Liver (tissue), 10 donors: ENCODE measurements at places on chromosomes 13 and 19. TPM values are rescaled to one million over a fixed set of nuclear protein-coding genes. Genes with fewer than 3 reads are reported as not detected.

The RASGRP4 gene
- 2.4 TPM for total RNA-seq

The CRLF1 gene
- total RNA-seq: not detected

The TMEM221 gene
- 0.08 TPM for total RNA-seq

The ZNF541 gene
- 0.05 TPM for total RNA-seq

The ZNF160 gene
- 30.1 TPM for total RNA-seq

The GPR12 gene
- not detected for total RNA-seq

The FUT1 gene
- total RNA-seq: 1.3 TPM

DNA sequence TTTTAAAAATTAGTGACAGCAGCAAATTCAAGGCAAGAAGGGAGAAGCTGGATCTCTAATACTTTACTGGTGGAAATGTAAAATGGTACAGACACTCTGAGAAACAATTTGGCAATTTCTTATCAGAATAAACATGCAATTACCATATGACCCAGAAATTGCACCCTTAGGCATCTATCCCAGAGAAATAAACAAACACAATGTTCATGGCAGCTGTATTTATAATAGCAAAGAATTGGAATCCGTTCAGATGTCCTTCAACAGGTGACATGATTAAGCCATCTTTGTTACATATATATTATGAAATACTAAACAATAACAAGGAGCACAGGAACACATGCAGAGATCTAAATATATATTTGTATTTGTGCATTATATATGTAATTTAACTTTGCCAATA, 756.5 kb downstream of the SLITRK1 start:
- no peaks in the 10 kb centered on the region for H3K27me3 ChIP-seq
- no peak overlapping the region for H3K4me3 ChIP-seq
- H3K27ac ChIP-seq: no peak overlapping the region
- H3K4me1 ChIP-seq: no peaks in the 10 kb centered on the region
- no peak for DNase-seq

DNA sequence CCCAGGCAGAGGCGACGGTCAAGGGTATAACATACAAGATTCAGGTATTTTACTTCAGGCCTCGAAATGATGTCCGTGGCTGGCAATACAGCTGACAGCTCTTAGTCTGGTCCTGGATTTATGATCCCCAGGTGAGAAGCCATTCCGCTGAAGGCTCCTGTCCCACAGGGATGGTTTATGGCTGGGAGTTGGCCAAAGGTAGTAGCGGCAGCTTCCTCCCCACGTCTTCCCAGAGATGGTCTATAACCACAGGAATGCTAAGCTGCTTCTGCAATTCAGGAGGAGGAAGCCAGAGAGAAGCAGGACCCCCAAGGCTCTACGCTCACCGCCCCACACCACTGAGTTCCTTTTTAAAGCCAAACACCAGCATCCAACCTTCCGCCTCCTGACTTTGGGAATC, 27.1 kb downstream of the OLFM2 start:
- no peak overlapping the region for H3K27ac ChIP-seq
- DNase-seq: no peak
- H3K4me3 ChIP-seq: no peak overlapping the region
- no peaks in the 10 kb centered on the region for H3K27me3 ChIP-seq
- H3K36me3 ChIP-seq: no peaks in the 10 kb centered on the region

DNA sequence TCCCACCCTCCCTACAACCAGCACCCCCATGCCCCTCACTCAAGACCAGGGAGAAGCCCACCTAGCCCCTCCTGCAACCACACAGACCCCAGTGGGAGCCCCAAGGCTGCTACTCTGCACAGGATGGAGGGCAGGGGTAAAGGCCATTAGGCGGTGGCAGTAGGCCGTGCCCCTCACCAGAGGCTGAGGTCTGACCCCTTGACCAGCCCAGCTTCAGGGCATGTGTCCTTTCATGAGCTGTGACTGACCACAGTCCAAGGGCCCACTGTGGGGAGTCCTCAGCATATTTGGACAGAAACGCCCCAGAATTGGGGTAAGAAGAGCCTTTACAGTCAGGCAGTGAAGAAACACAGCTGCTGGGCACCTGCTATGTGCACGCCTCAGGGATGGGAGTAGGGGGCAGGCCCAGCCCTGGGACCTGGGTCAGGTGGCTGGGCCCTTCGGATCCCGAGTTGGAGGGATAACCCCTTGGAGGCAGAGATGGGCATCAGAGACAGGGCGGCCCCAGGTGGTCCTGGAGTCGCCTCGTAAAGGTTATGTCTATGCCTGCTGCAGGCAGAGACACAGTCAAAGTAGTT, 1.7 kb upstream of the RPS5 start:
- peaks cover 11% of the 10 kb centered on the region for H3K36me3 ChIP-seq
- no peak for DNase-seq
- peaks cover 29% of the 10 kb centered on the region for H3K4me1 ChIP-seq
- H3K4me3 ChIP-seq: no peak overlapping the region

- DNase-seq: no peak
- no peaks in the 10 kb centered on the region for H3K36me3 ChIP-seq
- H3K27ac ChIP-seq: no peak overlapping the region
- no peaks in the 10 kb centered on the region for H3K27me3 ChIP-seq
Observed at GRCh38 chr13:49784886-49785570, 7.5 kb downstream of the KPNA3 start.

- no peaks in the 10 kb centered on the region for H3K4me1 ChIP-seq
- H3K4me3 ChIP-seq: peak within 1 kb of the TSS; percentile 86
- H3K36me3 ChIP-seq: peaks cover 3% of the 10 kb centered on the region
- H3K27ac ChIP-seq: peak within 1 kb of the TSS; percentile 71
Observed at GRCh38 chr19:52369559-52370340, at the start of gene ZNF880. TSS of gene ZNF880 (plus strand) at chr19:52369923. CDS start at chr19:52369966, 43 bp downstream.

DNA sequence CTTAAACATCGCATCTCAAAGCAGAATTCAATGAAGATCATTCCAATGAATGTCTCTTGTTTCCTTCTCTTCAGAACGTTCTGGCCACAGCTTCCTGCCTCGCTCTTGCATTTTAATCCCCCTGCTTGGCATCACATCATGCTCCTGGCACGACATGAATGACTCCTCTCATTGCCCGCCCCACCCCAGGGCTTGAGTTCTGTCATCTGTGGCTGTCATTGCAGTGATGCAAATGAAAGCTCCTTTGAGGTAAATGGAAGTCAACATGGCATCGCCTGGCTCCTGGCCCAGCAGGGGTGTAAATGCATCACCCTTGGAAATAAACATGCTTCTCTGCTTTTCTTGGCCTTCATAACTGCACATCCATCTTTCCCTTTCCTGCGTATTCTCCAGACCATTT, 48.6 kb downstream of the SCEL start:
- peaks cover 2% of the 10 kb centered on the region for H3K27me3 ChIP-seq
- no peaks in the 10 kb centered on the region for H3K4me1 ChIP-seq
- H3K27ac ChIP-seq: no peak overlapping the region

DNA sequence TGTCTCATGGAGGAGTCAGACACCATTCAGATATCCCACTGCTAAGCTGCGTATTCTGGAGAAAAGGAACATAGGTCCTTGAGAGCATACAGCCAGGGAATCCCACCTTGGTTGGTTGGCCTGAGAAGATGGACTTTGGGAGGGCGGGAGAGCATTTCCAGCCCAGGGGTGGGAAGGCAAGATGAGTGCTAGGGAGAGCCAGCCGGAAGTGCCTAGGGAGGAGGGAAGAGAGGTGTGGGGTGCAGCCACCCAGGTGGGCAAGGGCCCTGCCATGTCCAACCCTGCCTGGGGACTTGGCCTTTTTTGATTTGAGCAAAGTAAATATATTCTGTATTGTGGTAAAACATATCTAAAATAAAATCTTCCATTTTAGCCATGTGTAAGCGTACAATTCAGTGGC, 19.7 kb downstream of the SIAH3 start:
- H3K27me3 ChIP-seq: no peaks in the 10 kb centered on the region
- no peak overlapping the region for H3K4me3 ChIP-seq
- no peaks in the 10 kb centered on the region for H3K4me1 ChIP-seq
- no peak overlapping the region for H3K27ac ChIP-seq
- H3K36me3 ChIP-seq: no peaks in the 10 kb centered on the region

DNA sequence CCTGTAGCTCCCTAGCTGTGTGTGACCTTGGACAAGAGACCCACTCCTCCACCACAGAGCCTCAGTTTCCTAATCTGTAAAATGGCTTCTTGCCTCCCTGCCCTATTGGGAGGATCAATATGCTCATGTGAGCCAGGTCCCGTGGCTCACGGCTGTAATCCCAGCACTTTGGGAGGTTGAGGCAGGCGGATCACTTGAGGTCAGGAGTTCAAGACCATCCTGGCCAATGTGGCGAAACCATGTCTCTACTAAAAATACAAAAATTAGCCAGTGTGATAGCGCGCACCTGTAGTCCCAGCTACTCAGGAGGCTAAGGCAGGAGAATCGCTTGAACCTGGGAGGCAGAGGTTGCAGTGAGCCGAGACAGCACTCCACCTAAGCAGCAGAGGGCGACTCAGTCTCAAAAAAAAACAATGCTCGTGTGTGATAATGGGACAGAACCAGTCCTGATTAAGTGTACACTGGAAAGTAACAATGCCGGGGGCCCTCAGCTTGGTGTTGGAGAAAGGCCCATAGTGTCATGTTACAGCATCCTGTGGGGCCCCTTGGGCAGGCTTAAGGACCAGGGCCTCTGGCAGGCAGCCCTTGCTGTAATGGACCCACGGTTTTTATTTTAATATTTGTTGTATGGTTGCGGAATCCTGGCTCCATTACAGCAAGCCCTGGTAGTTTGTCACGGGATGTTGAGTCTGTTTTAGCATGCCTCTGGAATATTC, 6.8 kb downstream of the RPS11 start:
- no peak overlapping the region for H3K27ac ChIP-seq
- H3K4me1 ChIP-seq: peaks cover 2% of the 10 kb centered on the region
- H3K36me3 ChIP-seq: peaks cover 10% of the 10 kb centered on the region
